GM12892 (cell line): ENCODE measurements at places on chromosomes 3 and 15.

DNA sequence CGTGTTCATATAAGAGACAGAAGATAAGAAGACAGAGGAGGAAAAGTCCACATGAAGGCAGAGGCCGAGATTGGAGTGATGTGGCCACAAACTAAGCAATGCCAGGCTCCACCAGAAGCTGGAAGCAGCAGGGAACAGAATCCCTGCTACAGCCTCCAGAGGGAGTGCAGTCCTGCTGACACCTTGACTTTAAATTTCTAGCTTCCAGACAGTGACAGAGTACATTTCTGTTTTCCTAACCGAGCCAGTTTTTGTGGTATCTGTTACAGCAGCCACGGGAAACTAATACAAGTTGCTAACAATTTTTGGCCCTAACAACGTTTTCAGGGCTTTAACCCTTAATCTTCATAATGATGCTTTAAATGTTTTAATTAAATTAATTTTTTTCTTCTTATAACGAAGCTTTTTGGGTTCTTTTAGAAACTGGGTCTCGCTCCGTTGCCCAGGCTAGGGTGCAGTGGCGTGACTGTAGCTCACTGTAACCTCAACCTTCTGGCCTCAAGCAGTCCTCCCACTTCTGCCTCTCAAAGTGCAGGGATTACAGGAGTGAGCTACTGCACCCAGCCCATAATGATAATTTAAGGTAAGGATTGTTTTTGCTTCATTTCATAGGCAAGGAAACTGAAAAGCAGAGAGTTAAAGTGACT lies 202.3 kb upstream of the PROK2 start:
- DNase-seq: no peak

DNA sequence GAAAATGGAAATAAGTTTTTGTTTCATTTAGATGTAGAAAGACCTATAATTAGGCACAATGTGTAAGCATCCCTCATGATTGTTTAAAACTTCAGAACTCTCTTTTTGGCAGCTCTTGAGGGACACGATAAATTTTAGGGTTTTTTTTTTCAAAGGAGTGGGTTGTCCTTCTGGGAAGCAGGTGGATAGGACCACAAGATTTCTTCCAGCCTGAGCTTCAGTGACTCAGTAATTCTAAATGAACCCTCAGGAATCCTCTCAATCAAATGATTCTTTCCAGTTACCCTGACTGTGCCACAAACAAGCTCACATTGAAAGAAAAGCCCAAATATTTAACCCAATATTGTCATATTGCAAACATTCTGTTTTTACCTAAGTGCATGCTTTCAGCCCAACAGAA lies 45.1 kb downstream of the COL8A1 start:
- DNase-seq: no peak

GRCh38 chr3:152539191-152539764 lies 270.5 kb downstream of the MBNL1 start:
- no peak for DNase-seq

- no peak for DNase-seq
Observed at GRCh38 chr3:115930168-115930567, 306.9 kb downstream of the GAP43 start.

DNA sequence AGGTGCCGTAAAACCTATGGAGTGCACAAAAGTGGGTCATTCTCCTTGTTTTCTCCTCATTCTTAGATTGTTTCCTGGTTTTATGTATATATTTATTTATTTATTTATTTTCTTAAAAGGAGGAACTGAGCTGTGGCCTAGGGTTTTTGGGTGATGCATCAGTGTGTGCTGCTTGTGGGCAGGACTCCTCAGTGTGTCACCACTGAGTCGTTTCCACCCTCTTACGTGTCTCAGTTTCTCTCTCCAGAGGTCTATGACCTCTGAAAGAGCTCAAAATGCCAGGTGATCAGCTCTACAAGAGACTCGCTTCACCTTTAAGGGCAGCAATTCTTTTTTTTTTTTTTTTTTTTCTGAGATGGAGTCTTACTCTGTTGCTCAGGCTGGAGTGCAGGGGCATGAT lies 72.9 kb downstream of the CD200 start:
- DNase-seq: no peak

- no peak for DNase-seq
Observed at GRCh38 chr3:167874671-167875372, 139.3 kb downstream of the SERPINI1 start.

DNA sequence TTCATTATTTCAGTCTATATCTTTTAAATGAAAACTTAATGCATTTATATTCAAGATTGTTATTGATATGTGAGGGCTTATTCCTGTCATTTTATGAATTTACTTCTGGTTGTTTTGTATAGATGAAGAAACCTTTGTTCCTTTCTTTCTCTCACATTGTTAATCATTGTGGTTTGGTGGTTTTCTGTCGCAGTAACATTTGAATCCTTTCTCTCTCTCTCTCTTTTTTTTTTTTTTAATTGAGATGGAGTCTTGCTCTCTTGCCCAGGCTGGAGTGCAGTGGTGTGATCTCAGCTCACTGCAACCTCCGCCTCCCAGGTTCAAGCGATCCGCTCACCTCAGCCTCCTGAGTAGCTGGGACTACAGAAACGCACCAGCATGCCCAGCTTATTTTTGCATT lies 22.1 kb downstream of the AGBL1 start:
- no peak for DNase-seq

- DNase-seq: no peak
Observed at GRCh38 chr3:175398676-175399075, 539.5 kb downstream of the NAALADL2 start.

GRCh38 chr3:130933801-130934345 lies 40.0 kb downstream of the ATP2C1 start:
- no peak for DNase-seq

GRCh38 chr3:183819831-183820230 lies 5.5 kb downstream of the MAP6D1 start:
- DNase-seq: no peak

DNA sequence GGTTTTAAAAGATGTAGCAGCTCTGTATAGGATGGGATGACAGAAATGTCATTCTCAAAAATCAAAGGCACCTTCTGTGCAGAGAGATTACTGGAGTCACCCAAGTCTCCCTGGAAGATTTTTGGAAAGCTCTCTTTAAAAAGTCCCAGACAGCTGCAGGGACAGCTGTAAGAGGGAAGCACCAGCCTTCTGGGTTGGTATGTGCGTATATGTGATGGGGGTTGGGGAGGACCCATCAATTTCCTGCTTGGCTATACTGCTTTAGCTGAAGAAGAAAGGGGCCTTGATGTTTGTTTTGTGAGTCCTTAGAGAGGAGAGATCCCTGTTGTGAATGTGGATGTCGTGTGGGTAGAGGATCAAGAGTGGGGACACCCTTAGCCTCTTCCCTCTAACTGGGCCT lies 5.4 kb upstream of the SEC11A start:
- DNase-seq: no peak

GRCh38 chr3:128814519-128815317 lies 64.7 kb upstream of the ACAD9 start:
- no peak for DNase-seq

- no peak for DNase-seq
Observed at GRCh38 chr3:181987736-181988135, 276.0 kb downstream of the SOX2 start.

- DNase-seq: no peak
Observed at GRCh38 chr15:101723171-101723873, 951 bp downstream of the TARS3 start.

- DNase-seq: no peak
Observed at GRCh38 chr3:19183584-19183983, 35.3 kb downstream of the KCNH8 start.

GRCh38 chr3:188807006-188807405 lies 364.8 kb upstream of the TPRG1 start:
- no peak for DNase-seq

GRCh38 chr3:3200632-3201212 lies 21.2 kb upstream of the CRBN start:
- DNase-seq: no peak

DNA sequence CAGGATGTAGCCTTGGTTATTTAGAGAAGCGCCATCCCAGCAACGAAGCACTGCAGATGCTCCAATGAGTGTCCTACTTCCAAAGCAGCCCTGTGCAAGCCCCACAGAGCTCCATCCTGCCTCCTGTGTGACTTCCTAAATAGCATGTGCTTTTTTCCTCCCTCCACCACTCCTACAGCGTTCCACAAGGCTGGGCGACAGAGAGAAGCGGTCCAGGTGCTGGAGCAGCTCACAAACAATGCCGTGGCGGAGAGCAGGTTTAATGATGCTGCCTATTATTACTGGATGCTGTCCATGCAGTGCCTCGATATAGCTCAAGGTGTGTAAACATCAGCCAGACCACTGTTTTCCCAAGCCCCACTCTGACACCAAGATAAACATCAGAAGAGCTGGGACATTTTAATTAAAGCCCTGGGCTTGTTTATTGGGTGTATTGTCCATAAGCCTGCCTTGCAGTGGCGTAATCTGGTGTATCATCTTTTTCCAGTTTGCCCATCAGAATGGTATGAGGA lies 22.2 kb upstream of the RHO start:
- no peak for DNase-seq

DNA sequence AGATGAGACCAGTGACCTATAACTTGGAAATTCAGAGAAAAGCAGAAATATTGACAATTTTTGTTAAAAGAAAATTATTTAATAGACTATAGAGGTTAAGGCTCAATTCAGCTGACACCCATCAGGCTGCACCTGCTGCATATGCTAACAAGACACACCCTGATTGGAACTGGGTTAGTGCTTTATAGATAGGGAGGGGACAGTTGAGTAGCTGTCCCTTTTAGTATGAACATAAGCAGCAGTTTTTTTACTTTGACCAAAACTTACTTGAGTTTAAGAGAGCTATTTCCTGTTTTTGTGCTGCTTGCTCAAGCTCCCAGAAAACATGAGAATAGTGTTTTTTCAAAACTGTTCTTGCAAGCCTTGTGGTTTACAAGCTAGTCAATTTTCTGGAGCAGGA lies 292.6 kb downstream of the LRRC3B start:
- DNase-seq: no peak

DNA sequence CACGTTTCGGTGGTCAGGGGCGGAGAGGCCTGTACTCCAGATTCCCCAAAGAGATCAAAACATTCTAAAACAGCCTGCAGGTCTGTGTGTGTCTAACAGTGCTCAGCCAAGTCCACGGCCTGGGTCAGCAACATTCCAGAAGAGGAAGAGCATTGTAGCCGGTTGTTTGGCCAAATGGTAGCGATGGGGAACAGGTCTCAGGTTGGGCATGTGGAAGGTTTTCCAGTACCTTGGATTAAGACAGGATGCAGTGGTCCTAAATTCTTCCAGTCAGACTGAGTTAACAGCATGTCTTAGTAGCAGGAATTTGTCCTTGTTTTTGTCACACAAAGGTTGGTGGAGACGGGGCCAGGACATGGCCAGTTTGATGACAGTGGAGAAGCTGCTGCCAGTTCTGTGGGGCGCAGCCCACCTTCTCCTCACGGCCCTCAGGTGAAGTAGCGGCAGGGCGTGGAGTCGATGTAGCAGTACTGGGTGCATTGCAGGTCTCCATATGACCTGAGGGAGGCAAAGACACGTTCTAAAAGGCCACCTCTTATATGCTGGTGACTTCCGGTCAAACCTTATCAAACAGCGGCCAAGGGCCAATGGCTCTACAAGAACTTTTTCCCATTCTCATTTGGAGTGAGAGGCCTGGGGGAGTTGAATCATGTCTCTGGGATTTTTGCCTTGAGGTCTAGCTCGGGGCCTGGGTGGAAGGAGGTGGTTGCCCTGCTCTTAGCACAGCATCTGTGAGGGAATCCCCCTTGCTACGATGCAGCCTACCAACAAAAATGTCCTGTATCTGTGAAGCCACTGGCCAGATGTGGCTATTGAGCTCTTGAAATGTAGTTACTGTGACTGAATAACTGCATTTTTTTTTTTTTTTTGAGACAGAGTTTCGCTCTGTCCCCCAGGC lies 24.1 kb downstream of the EAF1 start:
- no peak for DNase-seq

- DNase-seq: no peak
Observed at GRCh38 chr3:171270541-171270940, 189.7 kb downstream of the TNIK start.

DNA sequence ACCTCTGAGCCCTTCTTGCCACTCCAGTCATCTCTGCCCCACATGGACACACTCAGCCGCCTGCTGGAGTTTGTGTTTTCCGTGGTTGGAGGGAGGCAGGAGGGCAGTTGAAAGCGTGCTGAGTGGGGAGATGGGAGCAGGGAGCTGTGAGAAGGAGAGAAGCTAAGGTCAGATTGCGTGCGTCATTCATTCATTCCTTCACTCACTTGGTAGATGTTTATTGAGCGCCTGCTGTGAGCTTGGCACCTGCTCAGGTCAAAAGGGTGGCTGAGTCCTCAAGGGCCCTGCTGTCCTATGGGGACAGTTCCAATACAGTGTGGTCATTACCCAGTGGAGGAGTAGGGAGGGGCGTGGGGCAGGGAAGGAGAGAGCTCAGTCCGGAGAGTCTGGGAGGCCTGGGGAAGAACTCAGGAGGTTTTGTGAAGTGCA lies 23.5 kb downstream of the LIMD1 start:
- DNase-seq: no peak
